ENCODE measurements at places on chromosomes 2 and 18.

DNA sequence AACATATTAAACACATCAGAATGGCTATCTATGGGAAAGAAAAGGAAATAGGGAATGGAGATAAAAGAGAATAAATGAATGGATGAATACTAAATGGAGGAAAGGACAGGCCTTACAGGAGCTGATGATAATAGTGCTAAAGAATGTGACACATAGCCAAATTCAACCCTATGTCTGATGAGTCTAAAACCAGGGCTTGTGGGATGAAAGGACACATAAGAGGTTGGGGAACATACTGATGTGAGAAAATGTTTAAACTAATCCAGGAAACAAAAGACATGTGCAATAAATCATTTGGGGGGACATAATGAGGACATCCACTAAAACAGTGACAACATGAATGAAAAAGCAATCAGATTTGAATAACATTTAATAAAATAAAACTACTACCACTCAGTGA is 120.0 kb downstream of the DYM start:
- no peak for DNase-seq

DNA sequence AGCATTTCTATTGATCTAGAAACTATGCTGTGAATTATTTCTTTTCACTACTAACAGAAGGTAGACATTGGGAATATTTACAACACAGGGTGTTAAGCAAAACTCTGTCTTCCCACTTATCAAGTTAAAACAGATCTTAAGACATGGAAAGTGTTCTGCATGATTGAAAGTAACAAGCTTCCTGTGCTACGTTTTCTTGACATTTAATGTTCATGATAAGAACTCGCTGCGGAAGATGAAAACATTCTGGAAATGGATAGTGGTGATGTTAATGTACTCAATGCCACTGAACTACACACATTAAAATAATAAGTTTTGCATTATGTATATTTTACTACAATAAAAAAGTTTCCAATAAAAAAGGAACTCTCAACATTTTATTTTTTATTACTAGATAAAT is 74.4 kb upstream of the SCN7A start:
- no peak for DNase-seq

DNA sequence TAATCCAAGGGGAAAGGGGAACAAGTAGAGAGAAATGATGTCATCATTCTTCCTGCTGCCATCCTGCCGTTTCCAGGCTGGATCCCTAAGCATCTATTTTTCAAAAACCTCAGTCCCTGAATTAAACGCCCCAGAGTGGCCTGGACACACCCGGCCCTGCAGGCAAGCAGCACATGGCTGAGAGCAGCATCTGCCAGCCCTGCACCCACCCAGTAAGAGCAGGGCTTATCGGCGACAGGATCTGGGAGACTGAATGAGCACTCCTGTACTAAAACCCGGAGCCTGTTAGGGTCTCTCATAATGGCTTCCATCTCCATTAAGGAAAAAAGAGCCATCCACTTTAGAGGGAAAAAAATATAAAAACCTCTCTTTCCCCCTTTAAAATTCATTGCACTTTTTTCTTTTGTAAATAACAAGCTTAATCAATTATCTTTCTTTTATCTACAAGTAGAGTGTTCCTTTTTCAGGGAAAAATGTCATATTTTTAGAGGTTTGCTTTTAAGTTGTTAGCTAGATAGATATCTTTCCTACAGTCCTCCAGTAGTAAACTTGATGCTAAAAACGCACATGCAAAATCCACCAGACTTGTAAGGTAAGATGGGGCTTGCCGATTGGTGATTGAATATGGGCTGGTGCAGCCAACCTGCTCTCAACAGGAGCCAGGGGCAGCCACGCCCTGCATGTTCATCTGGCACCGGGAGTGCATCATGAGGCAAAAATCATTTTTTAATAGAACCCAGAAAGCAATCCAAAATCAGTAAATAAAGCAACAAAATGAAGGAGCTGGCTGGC is 457.8 kb downstream of the EIPR1 start:
- no peak for DNase-seq

GRCh38 chr18:53764086-53764485 is 460.4 kb downstream of the MBD2 start:
- no peak for DNase-seq

- DNase-seq: no peak
Observed at GRCh38 chr18:55228707-55229106, 269.4 kb upstream of the CCDC68 start.
